Foreskin keratinocyte (primary cell): ENCODE measurements at places on chromosomes 3 and 15. TPM values are rescaled to one million over a fixed set of nuclear protein-coding genes. Genes with fewer than 3 reads are reported as not detected.

GRCh38 chr15:78509726-78510312 lies 2.4 kb downstream of the HYKK start:
- no peak for DNase-seq

DNA sequence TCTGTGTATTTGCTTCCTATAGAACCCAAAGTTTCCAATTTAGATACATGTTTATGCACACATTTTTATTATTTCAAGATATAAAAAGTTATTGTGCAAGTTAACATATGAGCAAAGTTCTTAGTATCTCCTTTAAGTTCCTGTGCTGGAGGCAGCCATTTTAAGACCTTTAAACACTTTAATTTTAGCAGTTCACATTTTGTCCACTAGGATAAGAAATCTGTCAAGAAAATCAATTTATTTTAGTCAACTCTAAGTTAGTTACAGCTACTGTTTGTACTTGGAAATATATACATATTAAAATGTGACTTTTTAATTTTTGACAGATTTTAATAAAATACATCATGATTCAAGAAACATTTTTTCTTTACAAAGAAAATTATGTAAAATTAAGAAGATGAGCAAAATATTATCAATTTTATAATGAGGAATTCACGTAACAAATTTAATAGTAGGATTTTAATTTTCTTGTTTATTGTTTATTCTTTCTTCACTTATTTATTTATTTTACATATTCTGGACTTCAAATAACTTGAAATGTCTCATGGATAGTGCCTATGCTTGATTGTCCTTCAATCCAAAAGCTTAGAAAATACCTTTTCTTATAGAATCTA lies 402.6 kb upstream of the GBE1 start:
- DNase-seq = no peak

GRCh38 chr15:29849716-29850115 lies 27.4 kb upstream of the TJP1 start:
- DNase-seq = no peak

DNA sequence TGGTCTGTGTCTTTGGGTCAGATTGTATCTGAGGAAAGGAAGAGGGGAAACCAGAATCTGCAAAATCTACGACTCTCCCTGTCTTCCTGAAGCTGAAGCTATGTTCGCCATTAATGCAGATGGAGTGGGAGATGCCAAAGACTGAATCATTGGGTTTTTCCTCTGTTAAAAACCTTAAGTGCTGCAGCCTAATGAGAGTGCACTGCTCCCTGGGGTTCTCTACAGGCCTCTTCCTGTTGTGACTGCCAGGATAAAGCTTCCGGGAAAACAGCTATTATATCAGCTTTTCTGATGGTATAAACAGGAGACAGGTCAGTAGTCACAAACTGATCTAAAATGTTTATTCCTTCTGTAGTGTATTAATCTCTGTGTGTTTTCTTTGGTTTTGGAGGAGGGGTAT lies 24.0 kb downstream of the RMDN3 start:
- DNase-seq = no peak

DNA sequence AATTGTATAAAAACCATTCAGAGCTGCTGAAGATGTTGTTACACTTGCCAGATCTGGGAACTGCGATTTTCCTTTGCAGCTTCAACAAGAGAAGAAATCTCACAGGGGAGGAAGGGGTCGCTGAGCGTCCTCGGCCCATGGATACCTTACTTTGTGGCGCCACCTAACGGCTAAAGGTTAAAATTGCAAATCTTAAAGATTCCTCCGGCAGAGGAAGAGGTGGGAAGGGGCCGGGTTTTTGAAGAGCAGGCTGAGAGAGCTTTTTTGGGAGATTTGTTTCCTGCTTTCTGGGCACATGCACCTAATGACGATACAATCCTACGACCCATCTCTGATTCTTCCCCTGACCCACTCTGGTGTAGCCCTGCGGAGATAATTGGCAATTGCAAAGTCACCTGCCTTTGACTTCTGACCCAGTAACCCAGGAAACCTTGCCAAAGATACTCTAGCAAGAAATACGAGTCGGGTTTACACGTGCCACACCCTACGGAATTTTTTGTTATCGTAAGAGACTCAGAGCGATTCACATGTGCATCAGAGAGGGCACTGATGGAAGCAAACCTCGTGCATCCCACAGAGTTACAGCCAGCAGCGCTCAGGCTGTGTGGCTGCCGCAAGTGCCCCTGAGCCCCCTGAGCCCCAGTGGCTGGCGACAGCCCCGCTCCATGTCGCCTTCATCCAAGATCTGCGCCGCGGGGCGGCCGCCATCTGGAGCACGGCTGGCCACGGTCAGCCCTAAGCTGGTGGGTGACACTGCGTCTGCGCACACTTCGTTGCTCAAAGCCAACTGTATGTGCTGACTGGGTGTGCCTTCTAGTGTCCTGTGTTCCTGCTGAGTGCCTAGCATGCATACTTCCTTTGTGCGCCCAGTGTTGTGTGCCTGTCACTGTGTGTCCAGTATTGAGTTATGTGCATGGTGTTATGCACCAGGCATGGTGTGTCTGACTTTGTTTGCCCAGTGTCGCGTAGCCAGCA lies 55.2 kb upstream of the CHRNA7 start:
- no peak for DNase-seq

DNA sequence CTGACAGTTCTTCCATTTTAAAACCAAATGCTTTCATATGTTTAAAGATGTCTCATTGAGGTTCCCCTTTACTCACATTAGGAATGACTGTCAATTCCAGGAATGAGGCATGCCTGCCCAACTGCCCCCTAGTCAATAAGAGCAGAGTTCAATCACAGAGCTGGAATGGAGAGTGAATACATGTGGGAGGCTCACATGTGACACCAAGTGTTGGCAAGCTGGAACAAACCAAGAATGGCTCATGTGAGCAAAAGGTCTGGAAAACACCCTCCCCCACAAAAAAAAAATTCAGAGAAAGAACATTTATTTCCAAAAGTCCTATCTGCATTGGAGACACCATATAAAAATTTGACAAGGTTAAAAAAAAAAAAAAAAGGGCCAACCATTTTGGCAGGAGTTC lies 3.7 kb downstream of the PBRM1 start:
- DNase-seq = peak; percentile 77

DNA sequence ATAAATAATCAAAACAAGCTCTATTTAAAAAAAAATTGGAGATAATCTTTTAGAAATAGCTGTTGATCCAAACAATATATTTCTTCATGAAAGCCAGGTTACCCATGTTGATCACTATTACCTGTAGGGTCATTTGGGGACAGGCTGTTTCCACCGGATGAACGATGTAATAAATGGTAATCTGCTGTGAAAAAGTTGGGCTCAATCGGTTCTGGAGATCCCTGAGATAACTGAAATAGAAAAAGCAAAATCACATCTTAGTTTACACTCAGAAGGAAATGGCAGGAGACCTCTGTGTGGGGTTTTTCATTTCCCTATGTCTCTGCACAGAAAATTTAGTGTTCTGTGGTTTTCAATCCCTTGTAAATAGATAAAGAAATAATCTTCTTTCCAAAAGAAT lies 249.5 kb downstream of the NEK10 start:
- no peak for DNase-seq

GRCh38 chr3:141164852-141165251 lies 66.8 kb upstream of the PXYLP1 start:
- DNase-seq = no peak

GRCh38 chr3:179460260-179460659 lies 9.0 kb upstream of the GNB4 start:
- DNase-seq = no peak

DNA sequence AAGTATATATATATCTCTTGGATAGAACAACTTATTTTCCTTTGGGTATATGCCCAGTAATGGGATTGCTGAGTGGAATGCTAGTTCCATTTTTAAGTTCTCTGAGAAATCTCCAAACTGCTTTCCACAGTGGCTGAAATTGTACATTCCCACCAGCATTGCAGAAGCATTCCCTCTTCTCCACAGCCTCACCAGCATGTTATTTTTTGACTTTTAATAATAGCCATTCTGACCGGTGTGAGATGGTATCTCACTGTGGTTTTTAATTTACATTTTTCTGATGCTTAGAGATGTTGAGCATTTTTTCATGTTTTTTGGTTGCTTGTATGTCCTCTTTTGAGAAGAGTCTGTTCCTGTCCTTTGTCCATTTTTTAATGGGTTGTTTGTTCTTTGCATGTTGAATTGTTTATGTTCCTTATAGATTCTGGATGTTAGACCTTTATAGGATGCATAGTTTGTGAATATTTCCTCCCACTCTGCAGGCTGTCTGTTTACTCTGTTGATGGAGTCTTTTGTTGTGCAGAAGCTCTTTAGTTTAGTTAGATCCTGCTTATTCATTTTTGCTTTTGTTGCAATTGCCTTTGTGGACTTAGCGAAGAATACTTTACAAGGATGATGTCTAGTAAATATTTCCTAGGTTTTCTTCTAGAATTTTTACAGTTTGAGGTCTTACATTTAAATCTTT lies 82.7 kb upstream of the NR2F2 start:
- DNase-seq = no peak

Gene CELSR3
- 0.42 and 0.46 TPM in 2 replicates for polyA plus RNA-seq

Gene XCR1
- polyA plus RNA-seq = not detected in 2 replicates

- no peak for DNase-seq
These were observed 74.9 kb upstream of the SETMAR start for GRCh38 chr3:4228295-4228694.

GRCh38 chr3:134607054-134608022 lies 43.5 kb downstream of the KY start:
- no peak for DNase-seq

Gene GPR149
- polyA plus RNA-seq = not detected in 2 replicates

DNA sequence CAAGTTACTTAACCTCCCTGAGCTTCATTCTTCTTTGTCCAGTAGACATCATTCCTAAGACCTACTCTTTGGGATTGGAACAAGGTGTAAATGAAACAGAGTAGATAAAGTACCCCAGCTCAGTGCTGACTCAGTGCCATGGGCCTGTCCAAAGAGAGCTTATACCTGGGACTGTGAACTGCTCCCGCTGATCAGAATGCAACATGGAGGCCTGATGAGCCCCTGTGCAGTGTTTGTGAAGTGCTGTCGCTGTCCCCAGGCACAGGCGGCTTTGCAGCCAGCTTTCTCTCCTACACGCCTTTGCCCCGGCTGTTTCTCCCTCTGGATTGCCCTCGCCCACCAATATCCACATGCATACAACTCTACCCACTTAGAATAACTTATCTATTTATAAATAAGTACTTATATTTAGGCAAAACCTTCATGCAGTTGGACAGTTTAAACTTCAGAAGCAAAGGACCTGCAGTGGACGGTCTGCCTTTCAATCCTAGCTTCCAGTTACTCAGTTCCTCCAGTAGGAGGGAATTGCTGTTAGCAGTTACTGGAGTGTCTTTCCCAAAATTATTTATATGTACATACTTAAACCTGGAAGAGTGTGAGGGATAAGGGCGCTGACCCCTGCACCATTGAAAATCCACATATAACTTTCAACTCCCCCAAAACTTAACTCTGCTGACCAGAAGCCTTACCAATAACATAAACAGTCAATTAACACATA lies 80.0 kb downstream of the CORO2B start:
- no peak for DNase-seq

- DNase-seq = no peak
These were observed at the start of gene CFAP161 for GRCh38 chr15:81133782-81134461. Gene CFAP161, plus strand, starts transcription at chr15:81134270. Its CDS starts 60 bp downstream, at chr15:81134330.

DNA sequence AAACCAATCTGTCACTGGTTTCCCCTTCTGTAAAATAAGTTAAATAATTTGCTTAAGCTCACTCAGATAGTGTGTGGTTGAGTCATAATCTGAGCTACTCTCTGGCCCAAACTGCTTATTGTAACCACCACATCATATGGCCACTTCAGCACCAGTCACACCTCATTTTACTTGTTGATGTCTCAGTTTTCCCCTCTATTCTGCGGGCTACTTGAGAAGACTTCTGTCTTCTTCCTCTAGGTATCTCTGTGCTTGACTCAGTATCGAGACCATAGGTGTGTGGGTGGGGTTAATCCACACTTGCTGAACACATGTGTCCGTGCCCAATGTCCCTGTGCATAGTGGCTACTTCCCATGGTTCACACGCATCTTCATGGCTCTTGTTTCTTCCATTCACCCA lies 32.9 kb downstream of the CRYGS start:
- no peak for DNase-seq

DNA sequence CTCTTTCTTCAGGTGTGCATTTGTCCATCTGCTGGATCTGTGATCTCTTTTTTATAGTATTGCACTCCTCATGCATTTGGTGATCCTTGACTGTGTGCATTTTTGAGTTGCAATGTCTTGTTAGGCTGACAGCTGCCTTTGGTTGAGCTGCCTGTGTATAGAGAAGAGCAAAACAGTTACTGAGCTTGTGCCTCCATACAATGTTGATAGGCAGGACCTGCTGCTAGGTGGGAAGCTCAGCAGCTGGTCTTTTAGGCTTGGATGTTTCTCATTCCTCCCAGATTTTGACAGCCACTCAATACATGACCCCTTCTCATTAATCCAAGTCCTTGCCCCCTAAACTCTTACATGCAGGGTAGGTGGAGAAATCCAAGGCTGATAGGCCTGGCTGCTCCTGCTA lies 74.8 kb upstream of the PIAS1 start:
- DNase-seq = no peak
